ENCODE measurements at places on chromosomes 16 and 17. TPM values are rescaled to one million over a fixed set of nuclear protein-coding genes. Genes with fewer than 3 reads are reported as not detected.

The GPR142 gene
- not detected for total RNA-seq

The TNP2 gene
- not detected for total RNA-seq

The KRT34 gene
- total RNA-seq = 115 TPM

The CA7 gene
- total RNA-seq = not detected

The MAP2K6 gene
- total RNA-seq = 0.89 TPM

The CCL7 gene
- total RNA-seq = 5.3 TPM

The FAM171A2 gene
- 2.1 TPM for total RNA-seq

The AOC3 gene
- not detected for total RNA-seq

The RFFL gene
- total RNA-seq = 16.5 TPM

The MPP3 gene
- 2.9 TPM for total RNA-seq

The CDH11 gene
- total RNA-seq = 155 TPM

The CEP95 gene
- total RNA-seq = 23.4 TPM

The CDC42EP4 gene
- 60.8 TPM for total RNA-seq

The PRKCB gene
- not detected for total RNA-seq

The ANKRD13B gene
- 2.7 TPM for total RNA-seq

The SGCA gene
- total RNA-seq = not detected

The NPB gene
- not detected for total RNA-seq

The CHST4 gene
- total RNA-seq = not detected

The DHRS7C gene
- total RNA-seq = not detected

The GUCY2D gene
- 1.4 TPM for total RNA-seq

The SLC13A2 gene
- total RNA-seq = not detected

The NAGPA gene
- 48.4 TPM for total RNA-seq

The NECAB2 gene
- total RNA-seq = 0.86 TPM

The TEKT1 gene
- not detected for total RNA-seq

The CEP112 gene
- 2.0 TPM for total RNA-seq

The CHST6 gene
- total RNA-seq = 1.2 TPM

The KRTAP9-8 gene
- not detected for total RNA-seq

The TRAF7 gene
- total RNA-seq = 106 TPM

The KCNH6 gene
- not detected for total RNA-seq

The PDE6G gene
- total RNA-seq = 3.2 TPM

The FAM20A gene
- total RNA-seq = 7.6 TPM

The MYH8 gene
- not detected for total RNA-seq
